ENCODE measurements at places on chromosomes 2 and 18. TPM values are rescaled to one million over a fixed set of nuclear protein-coding genes. Genes with fewer than 3 reads are reported as not detected.

DNA sequence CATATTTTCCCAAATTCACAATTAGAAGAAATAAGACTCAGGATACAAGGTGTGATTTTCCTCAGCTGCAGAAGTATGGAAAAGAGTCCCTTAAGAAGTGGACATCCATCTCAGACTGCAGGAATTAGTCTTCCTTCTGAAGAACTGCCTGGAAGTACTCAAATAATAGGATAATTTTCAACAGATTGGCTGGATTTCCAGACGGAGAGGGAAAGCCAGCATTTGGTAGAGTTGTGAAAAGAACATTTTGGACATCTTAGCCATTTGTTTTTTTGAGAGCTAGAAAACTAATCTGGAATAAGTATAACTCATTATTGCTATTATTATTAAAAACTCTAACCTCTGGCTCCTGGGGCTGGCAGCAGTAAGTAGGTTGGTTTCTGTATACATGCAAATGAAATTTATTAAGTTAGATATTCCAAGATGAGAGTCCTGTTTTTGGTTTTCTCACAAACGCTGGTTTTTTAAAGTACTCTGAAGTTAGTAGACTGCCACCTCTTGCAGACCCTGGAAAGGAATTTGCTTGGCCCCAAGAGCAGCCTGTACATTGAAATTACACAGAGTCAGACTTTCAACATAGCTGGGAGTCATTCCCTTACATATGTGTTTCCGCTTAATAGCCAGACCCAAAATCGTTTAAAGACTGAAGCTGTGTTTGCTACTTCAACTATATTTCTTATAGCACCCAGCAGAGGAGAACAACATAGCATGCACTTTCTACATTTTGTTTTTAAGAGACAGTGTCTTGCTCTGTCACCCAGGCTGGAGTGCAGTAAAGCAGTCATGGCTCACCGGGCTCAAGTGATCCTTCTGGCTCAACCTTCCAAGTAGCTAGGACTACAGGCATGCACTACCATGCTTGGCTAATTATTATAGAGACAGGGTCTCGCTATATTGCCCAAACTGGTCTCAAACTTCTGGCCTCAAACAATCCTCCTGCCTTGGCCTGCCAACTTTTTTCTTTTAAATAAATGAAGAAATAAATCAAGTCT is 142.4 kb downstream of the THADA start:
- DNase-seq: no peak
- no peak overlapping the region for H3K4me3 ChIP-seq
- H3K27ac ChIP-seq: no peak overlapping the region
- H3K4me1 ChIP-seq: no peaks in the 10 kb centered on the region

- no peaks in the 10 kb centered on the region for H3K36me3 ChIP-seq
- DNase-seq: no peak
- H3K27me3 ChIP-seq: no peaks in the 10 kb centered on the region
- H3K4me1 ChIP-seq: no peaks in the 10 kb centered on the region
- no peak overlapping the region for H3K4me3 ChIP-seq
Observed at GRCh38 chr2:32250290-32250689, 14.4 kb downstream of the NLRC4 start.

DNA sequence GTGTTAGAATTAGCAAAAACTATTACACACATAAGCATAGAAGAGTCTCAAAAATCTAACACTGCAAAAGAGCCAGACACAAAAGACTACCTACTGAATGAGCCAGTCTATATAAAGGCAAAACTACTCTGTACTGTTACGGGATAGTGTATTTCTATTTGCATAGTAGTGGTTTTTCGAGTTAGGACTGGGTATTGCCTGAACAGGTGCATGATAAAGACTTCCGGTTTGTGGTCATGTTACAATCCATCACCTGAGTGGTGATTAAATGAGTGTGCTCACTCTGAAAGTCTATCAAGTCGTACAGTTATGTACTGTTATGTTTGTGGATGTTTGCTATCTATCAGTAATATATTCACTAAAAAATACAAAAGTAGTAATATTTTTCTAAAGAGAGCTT is 523.3 kb upstream of the SYT4 start:
- no peak overlapping the region for H3K4me3 ChIP-seq
- no peaks in the 10 kb centered on the region for H3K4me1 ChIP-seq
- H3K27me3 ChIP-seq: no peaks in the 10 kb centered on the region
- H3K27ac ChIP-seq: no peak overlapping the region
- H3K36me3 ChIP-seq: no peaks in the 10 kb centered on the region

GRCh38 chr2:230961091-230961491 is 34.8 kb upstream of the SPATA3 start:
- peaks cover 17% of the 10 kb centered on the region for H3K36me3 ChIP-seq
- H3K27me3 ChIP-seq: no peaks in the 10 kb centered on the region
- no peak overlapping the region for H3K4me3 ChIP-seq
- no peaks in the 10 kb centered on the region for H3K4me1 ChIP-seq
- DNase-seq: no peak

The RASGRP3 gene
- not detected for total RNA-seq

The RAX gene
- total RNA-seq: 0.37 TPM

GRCh38 chr2:104378853-104379374 is 475.0 kb upstream of the POU3F3 start:
- peak; percentile 58 for DNase-seq
- H3K27me3 ChIP-seq: no peaks in the 10 kb centered on the region
- H3K36me3 ChIP-seq: no peaks in the 10 kb centered on the region
- peak overlapping the region; percentile 74 for H3K4me3 ChIP-seq
- H3K4me1 ChIP-seq: peaks cover 2% of the 10 kb centered on the region

- H3K4me1 ChIP-seq: no peaks in the 10 kb centered on the region
- no peak overlapping the region for H3K4me3 ChIP-seq
- H3K27me3 ChIP-seq: no peaks in the 10 kb centered on the region
- no peaks in the 10 kb centered on the region for H3K36me3 ChIP-seq
- H3K27ac ChIP-seq: no peak overlapping the region
Observed at GRCh38 chr2:22822835-22823234, 562.1 kb upstream of the KLHL29 start.

- no peaks in the 10 kb centered on the region for H3K27me3 ChIP-seq
- peak; percentile 34 for DNase-seq
Observed at GRCh38 chr2:66084948-66085590, 349.9 kb upstream of the MEIS1 start.

DNA sequence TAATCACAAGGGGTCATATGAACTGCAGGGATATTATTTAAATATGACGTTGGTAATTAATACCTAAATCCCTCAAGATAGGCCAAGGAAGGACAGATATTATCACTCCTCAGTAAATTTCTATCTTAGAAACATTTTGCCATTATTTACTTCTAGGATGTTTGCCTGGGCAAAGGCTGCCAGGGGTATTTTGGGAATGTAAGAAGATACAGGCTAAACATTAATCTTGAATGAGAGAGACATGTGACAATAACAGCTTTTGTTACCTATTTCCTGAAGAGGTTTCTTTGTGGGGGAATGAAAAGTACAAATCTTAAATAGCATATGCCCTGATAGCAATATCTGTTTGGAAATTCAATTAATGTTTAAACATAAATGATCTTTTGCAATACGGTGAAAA is 756 bp upstream of the CCDC195 start:
- H3K36me3 ChIP-seq: no peaks in the 10 kb centered on the region
- no peaks in the 10 kb centered on the region for H3K4me1 ChIP-seq
- no peak for DNase-seq
- H3K27ac ChIP-seq: no peak overlapping the region
- H3K27me3 ChIP-seq: no peaks in the 10 kb centered on the region
- H3K4me3 ChIP-seq: no peak overlapping the region

The FHOD3 gene
- total RNA-seq: 7.0 TPM

GRCh38 chr2:230636684-230637271 is 75.9 kb upstream of the CAB39 start:
- H3K4me3 ChIP-seq: no peak overlapping the region
- no peaks in the 10 kb centered on the region for H3K36me3 ChIP-seq
- no peaks in the 10 kb centered on the region for H3K4me1 ChIP-seq
- DNase-seq: no peak
- no peaks in the 10 kb centered on the region for H3K27me3 ChIP-seq
- H3K27ac ChIP-seq: no peak overlapping the region

The CYRIA gene
- total RNA-seq: 2.3 TPM

The SAG gene
- not detected for total RNA-seq

Data from H9 (cell line).